ENCODE measurements at places on chromosomes 16 and 17.

- no peak for DNase-seq
Measured at GRCh38 chr17:72069586-72070202, 51.1 kb upstream of the SOX9 start.

- no peak for DNase-seq
Measured at GRCh38 chr17:42521666-42522262, 14.3 kb upstream of the NAGLU start.

GRCh38 chr16:17366299-17366961 is 104.3 kb downstream of the XYLT1 start:
- no peak for DNase-seq

DNA sequence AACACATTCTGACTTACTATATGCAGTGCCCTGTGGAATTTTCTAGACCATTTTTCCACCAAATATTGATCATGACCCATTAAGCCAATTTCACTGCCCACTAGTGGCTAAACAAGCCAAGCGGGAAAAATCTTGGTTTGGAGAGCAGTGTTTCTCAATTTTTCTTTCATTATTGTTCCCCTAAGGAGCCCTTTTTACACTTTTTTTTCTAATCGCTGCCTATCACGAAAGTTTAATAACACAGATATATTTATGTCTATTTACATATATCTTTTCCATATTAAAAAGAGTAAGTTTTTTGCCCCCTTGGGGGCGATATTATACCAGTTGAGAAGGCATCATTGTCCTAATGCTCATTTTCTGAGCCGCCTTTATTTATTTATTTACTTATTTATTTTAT is 10.8 kb upstream of the TLCD3B start:
- DNase-seq, result peak; percentile 59

DNA sequence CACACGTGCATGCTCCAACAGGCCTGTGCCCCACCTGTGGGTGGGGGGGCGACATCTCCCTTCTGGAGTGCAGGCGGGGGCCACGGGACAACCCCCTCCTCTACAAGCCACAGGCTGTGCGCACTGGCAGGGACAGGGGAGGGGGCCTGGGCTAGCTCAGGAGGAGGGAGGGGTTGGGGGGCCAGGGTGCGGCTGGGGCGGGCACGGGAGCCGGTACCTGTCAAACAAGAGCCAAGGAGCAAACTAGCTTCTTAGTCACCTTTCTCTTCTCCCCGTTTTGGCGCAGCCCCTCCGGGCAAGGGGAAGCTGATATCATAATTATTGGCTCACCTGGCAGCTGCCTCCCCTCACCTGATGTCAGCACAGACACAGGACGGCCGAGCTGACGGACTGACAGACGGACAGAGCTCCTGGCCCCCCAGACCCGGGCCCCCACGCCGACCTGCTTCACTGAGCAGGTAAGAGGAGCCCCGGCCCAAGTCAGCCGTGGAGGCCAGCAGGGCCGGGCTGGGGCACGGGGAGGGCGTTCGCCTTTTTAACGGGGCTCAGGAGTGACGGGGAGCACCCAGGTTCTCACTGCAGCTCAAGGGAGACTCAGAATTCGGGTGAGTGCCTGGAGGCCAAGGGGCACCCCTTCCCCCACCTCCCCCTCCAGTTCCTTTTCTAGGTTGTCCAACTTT is at the start of gene FOXN1:
Gene FOXN1 (plus strand): TSS at position 363 of the 680 bp plus-strand sequence. CDS start 17,622 bp downstream, outside the sequence.
- no peak for DNase-seq

GRCh38 chr16:66856801-66857200 is 12.6 kb downstream of the CA7 start:
- DNase-seq, result no peak

DNA sequence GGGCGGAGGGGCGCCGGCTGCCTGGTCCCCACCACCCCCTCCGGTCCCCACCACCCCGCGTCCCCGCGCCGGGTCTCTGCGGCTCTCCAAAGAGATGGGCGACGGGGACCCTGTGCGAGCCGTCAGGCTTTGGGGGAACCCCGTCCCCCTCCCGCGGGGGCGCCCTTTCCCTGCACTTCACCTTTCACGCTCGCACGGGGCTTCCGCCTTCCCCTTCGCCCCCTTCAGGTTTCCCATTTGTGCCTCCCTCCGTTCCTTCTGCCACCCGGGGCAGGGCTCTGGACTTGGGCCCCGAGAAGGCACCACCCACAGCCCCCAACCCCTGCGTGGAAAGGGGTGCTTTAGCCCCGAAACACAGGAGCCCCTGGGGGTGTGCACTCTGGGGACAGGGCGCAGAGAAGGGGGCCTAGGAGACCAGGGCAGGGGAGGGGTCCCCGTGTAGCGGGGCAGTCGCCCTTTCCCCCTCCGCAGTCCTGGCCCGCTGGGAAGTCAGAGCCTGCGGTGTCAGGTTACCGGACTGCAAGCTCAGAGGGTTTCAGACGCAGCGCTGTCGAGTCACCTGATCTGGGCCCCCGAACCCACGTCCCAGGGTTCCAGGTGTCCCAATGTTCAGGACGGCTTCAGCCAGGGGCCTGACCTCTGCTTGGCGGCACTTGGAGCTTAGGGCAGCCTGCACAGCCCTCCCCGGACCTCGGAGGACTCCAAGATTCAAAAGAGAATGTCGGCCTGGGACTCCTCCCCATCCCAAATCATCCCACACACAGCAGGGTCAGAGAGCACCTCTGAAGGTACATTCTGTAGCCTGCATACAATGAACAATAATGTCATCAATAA is 6.7 kb upstream of the CCDC92B start:
- DNase-seq, result no peak

DNA sequence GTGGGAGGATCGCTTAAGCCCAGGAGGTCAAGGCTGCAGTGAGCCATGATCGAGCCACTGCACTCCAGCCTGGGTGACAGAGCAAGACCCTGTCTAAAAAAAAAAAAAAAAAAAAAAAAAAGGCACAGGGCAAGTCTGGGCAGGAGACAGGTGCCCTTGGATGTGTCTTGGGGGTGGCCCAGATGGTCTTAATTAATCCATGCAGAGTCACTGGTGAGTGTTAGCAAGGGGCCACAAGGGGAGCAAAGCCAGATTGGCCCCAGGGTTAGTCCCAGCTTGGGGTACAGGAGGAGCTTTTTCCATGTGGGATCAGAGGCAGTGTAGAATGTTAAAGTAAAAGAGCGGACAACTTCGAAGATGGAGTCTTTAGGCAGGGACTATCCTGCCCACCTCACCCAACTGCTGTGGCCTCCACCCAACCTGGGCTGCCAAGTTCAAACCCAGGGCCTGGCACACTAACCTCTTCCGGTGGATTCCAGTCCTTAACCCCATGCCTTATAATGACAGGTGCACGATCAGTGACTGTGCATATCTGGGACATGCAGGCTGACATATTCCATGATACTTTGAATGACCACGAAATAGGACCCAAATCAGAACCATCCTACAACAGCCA is 32.2 kb upstream of the MFSD6L start:
- no peak for DNase-seq

GRCh38 chr16:53768593-53768992 is 64.6 kb downstream of the FTO start:
- DNase-seq, result no peak

DNA sequence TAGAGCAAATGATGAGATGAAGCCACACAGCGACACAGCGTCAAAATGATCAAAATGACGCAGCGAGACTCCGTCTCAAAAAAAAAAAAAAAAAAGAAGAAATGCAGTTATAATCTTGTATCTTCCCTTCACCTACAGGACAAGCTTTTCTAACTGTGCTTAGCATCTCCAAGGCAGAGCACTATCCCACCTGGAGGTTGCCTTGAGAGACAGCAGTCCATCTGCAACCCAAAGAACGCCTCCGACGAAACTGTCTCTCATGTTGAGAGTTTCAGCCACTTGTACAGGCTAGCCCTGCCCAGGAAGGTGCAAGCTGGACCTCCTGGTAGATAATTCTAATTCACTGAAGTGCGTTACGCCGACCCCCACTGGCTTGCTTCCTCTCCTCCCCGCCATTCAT is 46.7 kb upstream of the GCSH start:
- no peak for DNase-seq

DNA sequence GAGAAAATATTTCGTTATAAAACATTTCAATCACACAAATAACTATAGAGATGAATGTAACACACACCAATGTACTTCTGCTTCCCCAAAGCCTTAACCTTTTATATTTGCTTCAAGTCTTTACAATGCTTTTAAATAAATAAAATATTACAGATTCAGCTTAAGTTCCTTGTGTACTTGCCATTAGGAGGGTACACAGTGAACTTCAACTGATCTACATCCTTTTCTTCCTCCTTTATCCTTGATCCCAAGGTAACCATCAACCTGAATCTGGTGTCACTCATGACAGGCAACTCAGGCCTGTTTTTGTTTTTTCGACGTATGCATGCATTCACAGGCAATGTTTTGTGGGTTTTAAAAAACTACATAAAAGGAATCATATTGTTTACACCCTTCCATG is 9.3 kb upstream of the AKAP1 start:
- no peak for DNase-seq

- no peak for DNase-seq
Measured at GRCh38 chr17:82832881-82833475, 6.8 kb downstream of the ZNF750 start.

DNA sequence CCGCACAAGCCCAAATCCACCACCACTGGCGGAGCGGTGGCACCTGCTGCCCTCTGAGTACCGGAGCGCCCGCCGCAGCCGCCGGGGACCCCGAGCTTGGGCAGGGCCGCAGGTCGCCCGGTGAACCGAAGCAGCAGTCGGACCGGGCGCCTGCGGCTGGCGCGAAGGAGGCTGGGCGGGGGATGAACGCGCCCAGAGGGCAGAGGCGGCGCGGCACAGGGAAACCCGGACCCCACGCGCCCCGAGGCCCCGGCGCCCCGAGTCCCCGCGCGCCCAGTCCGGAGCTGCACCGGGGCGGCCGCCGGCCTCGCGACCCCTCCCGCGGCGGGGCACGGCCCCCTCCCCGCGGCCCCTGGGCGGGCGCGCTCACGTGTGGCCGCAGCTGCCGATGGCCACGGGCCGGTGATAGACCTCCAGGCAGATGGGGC is 393 bp downstream of the RNF166 start:
- peak; percentile 23 for DNase-seq

DNA sequence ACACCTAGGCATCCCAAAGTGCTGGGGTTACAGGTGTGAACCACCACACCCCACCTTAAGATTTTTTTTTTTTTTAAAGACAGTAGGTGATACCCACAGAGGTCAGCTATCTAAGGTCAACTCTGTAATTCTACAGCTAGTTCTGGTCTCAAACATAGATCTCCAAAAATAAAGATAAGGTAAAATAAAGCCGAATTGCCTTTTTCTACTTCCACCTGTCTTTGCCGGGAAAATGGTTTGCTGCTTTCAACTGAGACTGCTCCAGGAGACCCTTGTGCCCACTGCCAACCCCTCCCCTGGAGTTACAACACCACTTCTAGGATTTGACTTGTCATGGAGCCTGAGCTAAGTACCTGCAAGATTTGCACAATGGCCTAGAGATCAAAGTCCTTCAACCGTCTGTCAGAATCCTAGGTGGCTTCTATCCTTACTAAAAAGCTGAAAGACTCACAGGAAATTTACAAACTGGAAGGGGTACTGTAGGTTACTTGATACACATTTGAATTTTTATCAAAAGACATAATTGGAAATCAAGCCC is 4.7 kb upstream of the CNOT1 start:
- DNase-seq, result no peak

DNA sequence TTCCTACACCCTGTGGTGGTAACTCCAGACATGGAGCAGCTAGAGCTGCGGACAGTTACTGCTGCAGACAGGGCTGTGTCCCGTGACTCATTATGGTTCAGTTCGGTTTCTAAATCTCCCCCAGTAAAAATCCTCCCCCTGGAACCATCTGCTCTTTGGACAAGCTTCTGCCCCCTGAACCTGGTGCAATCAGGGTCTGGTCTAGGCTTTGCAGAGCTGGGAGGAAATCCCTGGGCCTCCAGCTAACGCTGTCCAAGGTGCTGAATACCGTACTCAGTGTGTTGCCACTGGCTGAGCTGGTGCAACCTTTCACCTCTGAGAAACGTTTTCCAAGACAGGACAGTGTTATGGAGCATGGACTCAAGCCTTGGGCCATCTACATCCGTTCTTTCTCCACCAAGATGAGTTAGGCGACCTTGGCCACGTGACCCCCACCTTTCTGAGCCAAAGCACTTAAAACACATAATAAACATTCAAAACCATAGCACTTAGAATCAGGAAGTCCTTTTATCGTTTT is 142.0 kb downstream of the CPPED1 start:
- DNase-seq, result peak; percentile 38

- DNase-seq, result no peak
Measured at GRCh38 chr16:87432330-87432915, 40.3 kb downstream of the MAP1LC3B start.

- no peak for DNase-seq
Measured at GRCh38 chr17:13003454-13003851, 14.4 kb downstream of the ELAC2 start.

- DNase-seq, result no peak
Measured at GRCh38 chr17:27346228-27346899, 52.5 kb downstream of the WSB1 start.

- DNase-seq, result no peak
Measured at GRCh38 chr16:35150805-35151312, 1691.4 kb downstream of the TP53TG3F start.

Measured in suppressor macrophage (primary cell).